NCI-H2081 (cell line): ENCODE measurements at places on chromosomes 5 and 9.

DNA sequence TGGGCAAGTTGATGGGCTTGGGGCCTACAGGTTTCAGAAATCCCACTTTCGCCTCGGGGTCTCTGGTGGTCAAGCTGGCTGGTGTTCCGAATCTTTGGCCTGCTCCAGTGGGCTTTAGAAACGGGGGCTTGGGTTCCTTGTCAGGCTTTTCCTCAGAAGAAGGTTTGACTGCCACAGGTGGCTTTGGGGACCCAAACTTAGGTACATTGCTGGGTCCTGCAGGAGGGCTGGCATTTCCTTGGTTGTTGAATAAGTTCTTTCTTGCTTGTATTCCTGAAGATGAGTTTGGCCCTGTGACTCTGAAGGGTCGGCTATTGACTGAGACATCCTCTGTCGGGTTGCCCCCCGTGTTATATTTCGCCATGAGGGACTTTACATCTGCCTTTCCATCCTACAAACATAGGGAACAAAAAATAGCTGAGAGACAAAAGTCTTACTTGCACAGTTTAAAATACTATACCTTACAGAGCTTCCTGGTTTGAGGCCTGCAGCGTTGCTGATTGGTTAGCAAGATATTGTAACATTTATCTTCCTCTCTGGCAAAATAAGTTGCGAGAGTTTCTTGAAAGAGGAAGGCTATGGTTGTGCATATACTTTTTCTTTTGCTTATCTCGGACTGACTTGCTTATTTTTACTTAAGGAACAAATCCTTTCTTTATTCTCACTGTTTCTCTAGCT lies 16.6 kb downstream of the FYB1 start:
- DNase-seq: no peak

DNA sequence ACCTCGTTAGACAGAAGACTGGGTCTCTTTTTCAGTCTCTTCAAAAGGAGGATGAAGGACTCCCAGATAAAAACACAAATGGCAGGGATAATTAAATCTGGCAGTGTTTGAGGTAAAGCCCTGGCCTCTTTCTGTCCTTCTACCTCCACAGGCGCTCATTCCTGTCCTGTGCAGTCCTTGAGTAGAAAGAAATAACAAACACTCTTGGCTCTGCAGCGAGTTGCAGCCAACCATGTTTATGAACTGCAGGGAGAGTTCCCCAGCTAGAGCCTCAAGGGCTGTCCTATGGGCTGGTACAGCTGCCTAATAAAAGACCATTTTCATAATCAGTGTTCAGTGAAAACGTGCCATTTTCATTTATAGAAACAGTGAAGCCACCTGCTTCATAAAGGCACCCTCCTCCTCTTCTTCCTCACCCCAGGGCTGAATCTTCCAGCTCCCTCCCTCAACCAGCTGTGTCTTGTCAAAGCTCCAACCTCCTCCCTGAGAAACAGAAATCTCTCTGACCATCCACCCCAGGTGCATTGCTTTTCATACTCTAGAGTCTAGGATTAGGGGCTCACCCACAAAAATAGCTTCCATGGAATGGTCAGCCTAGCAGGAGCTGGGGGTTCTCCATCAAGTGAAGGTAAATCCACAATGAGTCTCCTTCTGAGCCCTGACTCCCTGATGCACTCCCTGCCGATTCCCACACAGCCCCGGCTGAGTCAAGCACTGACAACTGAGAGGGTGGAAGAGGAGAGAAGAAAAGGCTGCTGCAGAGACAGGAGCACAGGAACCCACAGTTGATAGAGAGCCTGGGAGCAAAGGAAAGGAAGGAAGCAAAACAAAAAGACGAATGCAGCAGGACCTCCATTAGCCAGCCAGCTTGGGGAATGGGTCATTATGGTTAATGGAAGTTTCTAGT lies 150.7 kb downstream of the CMYA5 start:
- DNase-seq: no peak

GRCh38 chr5:171441246-171441791 lies 21.9 kb downstream of the FGF18 start:
- no peak for DNase-seq

DNA sequence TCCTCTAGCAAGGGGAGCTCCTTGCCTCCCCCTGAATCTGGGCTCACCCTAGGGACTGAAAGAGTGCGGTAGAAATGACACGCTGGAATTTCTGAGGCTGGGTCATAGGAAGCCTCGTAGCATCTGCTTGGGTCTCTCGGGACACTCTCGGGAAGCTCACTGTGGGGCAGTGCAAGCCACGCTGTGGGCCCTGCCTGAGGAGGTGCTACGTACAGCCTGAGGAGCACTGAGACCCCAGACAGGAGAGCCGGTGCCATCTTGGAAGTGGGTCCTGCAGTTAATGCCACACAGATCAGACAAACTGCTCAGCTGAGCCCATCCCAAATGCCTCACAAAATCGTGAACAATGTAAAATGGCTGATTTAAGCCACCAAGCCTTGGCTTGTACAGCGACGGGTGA lies 1.8 kb downstream of the MRPL36 start:
- DNase-seq: no peak

DNA sequence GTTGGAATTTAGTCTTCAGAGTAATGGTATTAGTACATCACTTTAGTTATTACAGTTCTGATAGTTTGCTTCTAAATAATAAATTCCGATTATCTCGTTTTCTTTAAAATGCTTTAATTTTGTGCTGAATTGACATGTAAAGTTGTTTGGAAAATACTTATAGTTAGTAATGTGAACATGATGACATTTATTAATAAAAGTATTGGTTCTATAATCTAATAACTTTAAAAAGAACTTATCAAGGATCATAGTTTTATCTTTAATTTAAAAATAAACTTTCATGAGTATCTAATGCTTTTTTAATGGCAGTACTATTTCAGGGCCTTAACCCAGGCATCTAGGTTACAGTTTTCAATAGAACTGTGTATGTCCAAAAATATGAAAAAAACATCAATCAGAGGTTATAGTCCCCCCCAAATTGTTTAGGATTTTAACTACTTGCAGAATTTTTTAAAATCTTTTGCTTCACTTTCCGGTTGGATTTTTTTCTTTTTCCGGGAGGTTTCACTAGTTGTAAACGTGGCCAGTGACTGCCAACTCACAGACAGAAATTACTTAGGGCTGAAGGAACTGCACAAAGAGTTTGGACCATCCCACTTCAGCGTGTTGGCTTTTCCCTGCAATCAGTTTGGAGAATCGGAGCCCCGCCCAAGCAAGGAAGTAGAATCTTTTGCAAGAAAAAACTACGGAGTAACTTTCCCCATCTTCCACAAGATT lies 680 bp downstream of the GPX8 start:
- DNase-seq: no peak

- DNase-seq: no peak
Observed at GRCh38 chr9:88953381-88954029, 37.8 kb upstream of the S1PR3 start.

- DNase-seq: no peak
Observed at GRCh38 chr9:106156465-106156864, 462.1 kb downstream of the TMEM38B start.

GRCh38 chr5:159241946-159242552 lies 21.0 kb upstream of the UBLCP1 start:
- DNase-seq: no peak

- no peak for DNase-seq
Observed at GRCh38 chr5:88662846-88663245, 220.1 kb downstream of the MEF2C start.

DNA sequence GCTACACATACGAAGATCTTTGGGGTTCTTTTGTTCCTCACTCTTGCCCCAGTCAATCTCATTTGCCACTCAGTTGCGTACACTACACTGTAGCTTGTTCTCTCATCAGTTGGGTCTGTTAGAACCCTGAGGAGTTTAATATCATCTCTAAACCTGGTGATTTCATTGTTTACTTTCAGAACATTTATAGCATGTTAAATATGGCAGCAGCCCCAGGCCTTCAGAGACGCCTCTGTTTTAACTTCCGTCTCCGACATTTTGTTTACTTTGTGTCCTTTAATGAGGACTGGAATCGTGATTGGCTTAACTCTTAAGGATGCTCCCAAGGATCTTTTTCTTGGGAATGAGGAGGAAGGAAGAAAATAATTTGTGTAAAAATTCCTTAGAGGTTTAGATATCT lies 510.1 kb downstream of the NR2F1-AS1 start:
- peak; percentile 9 for DNase-seq

DNA sequence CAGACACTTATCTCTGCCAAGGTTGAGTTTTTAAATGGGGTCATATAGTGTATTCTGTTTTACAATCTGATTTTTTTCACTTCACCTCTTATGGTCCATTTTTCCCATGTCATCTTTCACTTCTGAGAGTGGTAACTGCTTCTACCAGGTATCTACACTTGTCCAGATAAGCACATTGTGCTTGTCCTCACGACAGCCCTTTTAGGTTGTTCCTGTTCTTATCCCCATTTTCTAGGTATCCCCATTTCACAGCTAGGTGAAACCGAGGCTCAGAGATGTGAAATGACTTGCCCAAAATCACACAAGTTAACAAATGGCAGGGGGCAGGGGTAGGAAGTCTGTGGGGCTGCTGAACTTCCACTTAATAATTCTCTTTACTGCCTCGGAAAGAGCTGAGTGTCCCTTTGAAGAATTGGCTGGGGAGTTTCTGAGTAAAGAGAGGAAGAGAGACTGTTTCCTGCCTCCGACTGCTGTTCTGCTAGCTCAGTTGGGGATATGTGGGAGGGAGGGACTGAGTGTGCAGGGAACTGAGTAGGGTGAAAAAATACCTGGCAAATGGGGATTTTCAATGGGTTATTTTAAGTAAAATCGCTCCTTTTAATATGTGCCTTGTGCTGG lies 255.4 kb downstream of the GRIA1 start:
- DNase-seq: no peak

DNA sequence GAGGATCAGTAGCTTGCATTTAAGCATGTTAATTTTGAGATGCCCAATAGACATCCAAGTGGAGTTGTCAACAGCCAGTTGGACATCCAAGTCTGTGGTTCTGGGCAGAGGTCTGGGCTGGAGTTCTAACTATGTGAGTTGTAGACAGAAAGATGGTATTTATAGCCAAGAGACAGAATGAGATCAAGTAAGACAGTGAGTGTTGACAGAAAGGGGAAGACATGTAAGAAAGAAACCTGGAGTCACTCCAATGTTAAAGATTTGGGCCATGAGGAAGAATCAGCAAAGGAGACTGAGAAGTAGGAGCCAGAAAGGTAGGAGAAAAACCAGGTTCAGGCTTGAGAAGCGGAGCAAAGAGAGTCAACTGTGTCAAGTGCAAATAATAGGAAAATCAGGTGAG lies 95.5 kb upstream of the PUM3 start:
- DNase-seq: no peak
